NCI-H1417 treated with DMSO at 0.1 percent for 48 hours (cell line): ENCODE measurements at places on chromosomes 2 and 18.

- no peak for DNase-seq
Measured at GRCh38 chr2:200416878-200417277, 93.0 kb downstream of the KCTD18 start.

DNA sequence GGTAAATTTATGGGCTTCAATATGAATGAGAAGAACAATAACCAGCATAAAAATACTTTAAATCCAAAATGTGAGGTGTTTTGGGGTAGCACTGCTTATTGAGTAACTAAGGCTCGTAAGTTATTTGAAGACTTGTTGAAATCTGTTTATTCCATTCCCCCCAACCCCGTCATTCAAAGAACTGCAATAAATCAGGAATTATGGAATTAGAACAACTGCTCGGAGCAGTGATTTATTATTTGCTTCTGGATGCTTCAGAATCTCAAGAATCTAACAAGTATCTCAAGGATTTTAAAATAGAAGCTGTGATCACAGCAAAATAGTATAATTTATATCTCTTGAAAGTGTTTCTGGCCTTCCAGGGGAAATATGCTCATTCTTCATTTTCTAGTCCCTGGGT, 86.8 kb downstream of the EML6 start:
- no peak for DNase-seq

DNA sequence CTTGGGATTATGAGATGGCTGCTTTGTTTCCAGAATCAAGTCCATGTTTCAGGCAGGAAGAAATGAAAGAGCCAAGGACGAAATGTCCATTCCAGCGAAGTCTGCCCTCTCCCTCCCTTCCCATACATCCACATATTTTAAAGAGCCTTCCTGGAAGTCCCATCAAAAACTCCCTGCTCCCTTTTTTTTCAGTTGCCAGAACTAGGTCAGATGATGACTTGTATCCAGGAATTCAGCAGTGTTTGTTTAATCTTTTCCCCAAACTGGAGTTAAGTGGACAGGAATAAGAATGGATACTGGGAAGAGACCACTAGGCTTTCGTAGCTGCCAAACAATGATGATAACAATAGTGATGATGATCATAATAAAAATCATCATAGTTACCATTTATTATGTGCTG, 198.7 kb downstream of the MEIS1 start:
- DNase-seq, result no peak

- DNase-seq, result no peak
Measured at GRCh38 chr2:120746144-120746543, 10.5 kb downstream of the GLI2 start.

GRCh38 chr2:182667315-182667695, 48.8 kb upstream of the DNAJC10 start:
- DNase-seq, result no peak

- DNase-seq, result no peak
Measured at GRCh38 chr2:137190411-137191195, 425.3 kb downstream of the THSD7B start.

GRCh38 chr2:82790206-82791021, 1668.7 kb downstream of the SUCLG1 start:
- DNase-seq, result no peak

DNA sequence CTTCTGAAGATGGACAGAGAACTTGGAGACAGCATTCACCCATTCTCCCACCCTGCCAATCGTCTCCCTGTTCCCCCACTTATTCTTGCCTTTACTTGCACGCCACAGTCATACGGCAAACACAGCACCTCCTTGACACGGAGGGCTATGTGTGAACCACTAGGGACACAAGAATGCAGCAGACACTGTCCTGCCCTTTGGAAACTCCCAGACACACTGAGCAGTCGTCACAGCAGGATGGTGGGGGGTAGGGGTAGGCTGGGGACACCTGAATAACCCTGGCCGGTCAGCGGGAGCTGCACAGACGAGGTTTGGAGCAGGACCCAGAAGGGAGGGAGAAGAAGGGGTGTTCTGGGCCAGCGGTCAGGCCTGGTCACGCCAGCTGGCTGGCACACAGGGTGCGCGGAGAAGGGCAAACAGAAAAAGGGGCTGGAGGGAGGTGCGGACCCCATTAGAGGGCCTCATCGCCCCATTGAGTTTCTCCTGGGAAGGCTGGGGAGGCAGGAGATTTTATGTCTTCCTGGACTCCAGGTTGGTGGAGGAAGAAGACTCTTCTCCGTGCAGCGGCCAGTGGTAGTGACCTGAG, 40.0 kb upstream of the FOSL2 start:
- DNase-seq, result no peak

GRCh38 chr2:50975546-50975945, 56.4 kb downstream of the NRXN1 start:
- no peak for DNase-seq

DNA sequence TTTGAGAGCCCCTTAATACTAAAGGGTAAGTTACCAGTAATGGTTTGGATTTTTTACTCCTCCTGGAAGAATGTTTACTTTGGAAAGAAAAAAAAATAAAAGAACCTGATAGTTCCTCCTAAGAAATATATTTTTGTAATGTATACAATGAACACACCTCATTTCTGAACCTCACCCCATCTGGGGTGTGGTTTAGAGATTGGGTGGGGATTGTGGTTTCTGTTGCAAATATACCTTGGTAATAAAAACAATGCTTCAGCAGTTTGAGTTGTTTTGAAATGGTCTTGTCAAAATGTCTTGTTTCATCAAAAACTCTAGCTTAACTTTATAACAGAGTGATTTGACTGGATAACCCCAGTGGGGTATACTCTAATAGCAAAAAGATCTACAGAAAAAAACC, 448.9 kb upstream of the MEIS1 start:
- DNase-seq, result no peak

- DNase-seq, result no peak
Measured at GRCh38 chr2:41736586-41736985, 311.2 kb upstream of the PKDCC start.

DNA sequence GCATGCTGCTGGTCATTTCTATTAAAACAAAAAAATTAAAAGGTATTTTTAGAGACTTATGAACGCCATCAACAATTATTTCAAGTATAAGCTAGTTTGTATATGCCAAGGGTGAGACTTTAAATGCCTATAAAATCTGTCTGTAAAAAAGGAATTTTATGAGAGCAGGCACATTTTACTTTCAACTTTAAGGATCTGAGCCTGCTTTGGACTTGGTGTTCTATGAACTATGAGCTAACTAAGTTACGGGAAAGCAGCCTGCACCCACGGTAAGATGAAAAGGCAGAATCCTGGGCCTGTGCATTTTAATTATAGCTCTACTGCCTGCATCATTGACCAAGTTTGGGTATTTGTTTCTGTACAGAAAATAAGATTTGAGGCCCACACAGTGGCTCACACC, 95.4 kb downstream of the PLEKHM3 start:
- no peak for DNase-seq

GRCh38 chr2:34193164-34193563, 594.1 kb upstream of the FAM98A start:
- DNase-seq, result no peak

- DNase-seq, result no peak
Measured at GRCh38 chr18:31572368-31572767, 19.3 kb upstream of the TTR start.
